SK-MEL-5 (cell line): ENCODE measurements at places on chromosomes 6 and 20.

GRCh38 chr6:28585335-28585734 lies 59.7 kb downstream of the GPX5 start:
- peak; percentile 29 for DNase-seq

GRCh38 chr6:167683028-167683862 lies 143.5 kb upstream of the AFDN start:
- DNase-seq: peak; percentile 98

- DNase-seq: peak; percentile 81
Observed at GRCh38 chr6:121849477-121849876, 414.0 kb downstream of the GJA1 start.

DNA sequence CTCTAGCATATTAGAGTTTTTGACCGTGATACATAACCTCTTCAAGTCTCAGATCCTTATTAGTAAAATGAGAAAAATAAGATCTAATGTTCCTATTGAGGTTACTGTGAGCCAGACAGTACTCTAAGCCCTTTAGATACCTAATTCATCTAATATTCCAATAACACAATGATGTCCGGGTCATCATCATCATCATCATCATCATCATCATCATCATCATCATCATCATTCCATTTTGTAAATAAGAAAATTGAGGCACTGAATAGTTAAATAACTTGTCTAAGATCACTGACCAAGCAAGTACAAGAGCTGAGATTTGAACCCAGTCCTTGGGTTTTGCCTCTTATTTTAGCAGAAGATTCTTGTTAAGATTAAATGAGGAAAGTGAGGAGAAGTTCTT lies 643.0 kb downstream of the HDGFL1 start:
- no peak for DNase-seq

GRCh38 chr6:134161041-134161440 lies 108.6 kb upstream of the SLC2A12 start:
- no peak for DNase-seq

GRCh38 chr6:25027221-25027916 lies 91.6 kb upstream of the RIPOR2 start:
- no peak for DNase-seq

- DNase-seq: peak; percentile 84
Observed at GRCh38 chr20:40506537-40506939, 182.5 kb downstream of the MAFB start.

DNA sequence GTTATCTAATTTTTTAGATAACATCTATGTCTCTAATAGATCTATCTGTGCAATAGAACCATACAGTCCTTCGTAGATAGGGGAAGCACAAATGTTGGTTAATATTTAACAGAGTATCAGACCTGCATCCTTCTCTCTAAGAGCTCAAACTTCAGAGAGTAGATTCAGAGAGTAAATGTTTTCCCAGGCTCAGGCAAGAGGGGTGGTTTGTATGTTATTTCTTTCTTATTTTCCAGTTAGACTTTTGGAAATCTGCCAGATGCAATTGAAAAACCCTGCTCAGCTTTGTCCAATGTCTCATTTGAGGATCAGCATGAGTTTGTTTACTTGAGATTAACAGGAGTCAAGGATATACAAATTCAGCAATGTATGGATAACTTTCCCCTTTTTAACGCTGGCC lies 361.9 kb downstream of the BCKDHB start:
- no peak for DNase-seq

- DNase-seq: no peak
Observed at GRCh38 chr6:88490908-88491264, 324.7 kb upstream of the CNR1 start.

DNA sequence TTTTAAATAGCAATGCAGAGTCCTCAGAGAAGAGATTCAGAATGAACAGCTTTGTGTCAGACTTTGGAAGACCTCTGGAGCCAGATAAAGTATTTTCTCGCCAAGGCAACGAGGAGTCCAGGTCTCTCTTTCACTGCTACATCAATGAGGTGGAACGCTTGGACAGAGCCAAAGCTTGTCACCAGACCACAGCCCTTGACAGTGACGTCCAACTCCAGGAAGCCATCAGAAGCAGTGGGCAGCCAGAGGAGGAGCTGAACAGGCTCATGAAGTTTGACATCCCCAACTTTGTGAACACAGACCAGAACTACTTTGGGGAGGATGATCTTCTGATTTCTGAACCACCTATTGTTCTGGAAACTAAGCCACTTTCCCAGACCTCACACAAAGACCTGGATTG lies 55.5 kb downstream of the MRAP2 start:
- DNase-seq: no peak

GRCh38 chr20:34582911-34583310 lies 24.4 kb downstream of the MAP1LC3A start:
- no peak for DNase-seq

GRCh38 chr20:39358052-39358451 lies 395.9 kb downstream of the DHX35 start:
- DNase-seq: peak; percentile 46

DNA sequence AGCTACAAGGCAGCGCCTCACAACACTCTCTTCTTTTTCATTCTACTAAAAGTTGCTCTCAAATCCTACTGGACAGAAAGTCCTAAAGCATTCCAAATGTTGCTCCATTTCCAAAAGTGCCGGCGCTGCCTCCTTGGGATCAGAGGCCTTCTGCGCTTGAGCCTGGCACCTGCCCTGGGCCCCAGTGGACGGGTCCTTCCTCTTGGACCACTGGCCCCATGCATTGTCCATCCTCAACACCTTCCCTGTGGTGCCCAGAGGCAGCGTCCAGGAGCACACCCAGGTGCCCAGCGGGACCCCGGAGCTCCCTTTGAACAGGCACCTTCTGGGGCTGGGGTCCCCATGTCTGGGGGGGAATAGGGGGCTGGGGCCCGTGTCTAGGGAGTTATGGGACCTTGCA lies 205.2 kb downstream of the ERMARD start:
- no peak for DNase-seq

DNA sequence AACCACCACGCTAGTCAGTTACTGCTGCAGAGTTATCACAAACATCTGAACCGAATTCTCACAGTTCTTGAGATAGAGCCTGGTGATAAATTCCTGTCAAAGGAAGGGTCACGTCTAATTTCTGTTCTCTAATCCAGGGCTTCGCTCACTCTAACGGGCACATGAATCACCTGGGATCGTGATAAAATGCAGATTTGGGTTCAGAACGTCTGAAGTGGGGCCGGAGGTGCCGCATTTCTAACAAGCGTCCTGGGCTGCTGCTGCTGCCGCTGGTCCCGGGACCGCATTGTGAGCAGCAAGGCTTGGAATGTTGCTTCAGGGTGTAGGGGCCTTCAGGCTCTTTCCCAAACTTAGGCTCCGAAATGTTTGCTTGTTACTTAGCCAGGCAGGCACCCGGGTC lies 264.1 kb downstream of the CDC5L start:
- no peak for DNase-seq

DNA sequence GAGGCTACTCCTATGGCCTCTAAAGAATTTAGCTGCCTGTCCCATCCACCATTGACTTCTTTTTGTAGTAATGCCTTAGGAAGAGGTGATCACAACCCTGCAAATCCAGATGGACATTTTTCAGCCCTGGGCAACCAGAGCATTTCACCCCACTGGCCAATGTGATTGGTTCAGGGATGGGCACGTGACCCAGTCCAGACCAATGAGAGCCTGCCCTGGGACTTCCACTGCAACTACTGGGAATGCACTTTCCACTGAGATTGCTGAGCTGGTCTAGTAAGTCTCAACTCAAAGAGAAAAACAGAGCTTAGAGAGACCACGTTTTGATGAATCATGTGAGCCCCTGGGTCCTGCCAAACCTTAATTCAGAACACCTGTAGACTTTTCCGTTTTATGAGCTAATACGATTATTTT lies 8.9 kb upstream of the UBE2V1 start:
- peak; percentile 74 for DNase-seq

DNA sequence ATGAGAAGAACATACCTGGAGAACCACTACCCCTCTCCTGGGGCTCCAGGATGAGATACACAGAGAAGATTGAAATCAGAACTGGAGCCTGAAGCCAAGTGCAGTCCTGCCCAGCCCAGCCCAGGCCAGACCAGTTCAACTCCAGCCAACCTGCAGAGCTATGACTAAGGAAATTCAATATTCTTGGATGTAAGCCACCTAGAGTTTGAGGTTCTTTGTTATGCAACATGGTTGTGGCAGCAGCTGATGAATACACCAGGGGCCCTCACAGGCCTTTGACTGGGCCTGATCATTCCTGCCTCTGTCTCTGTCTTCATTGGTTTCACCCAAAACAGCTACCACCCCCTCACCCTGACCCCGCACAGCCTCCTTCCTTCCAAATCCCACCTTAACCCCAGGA lies 167.8 kb downstream of the LRFN2 start:
- no peak for DNase-seq

DNA sequence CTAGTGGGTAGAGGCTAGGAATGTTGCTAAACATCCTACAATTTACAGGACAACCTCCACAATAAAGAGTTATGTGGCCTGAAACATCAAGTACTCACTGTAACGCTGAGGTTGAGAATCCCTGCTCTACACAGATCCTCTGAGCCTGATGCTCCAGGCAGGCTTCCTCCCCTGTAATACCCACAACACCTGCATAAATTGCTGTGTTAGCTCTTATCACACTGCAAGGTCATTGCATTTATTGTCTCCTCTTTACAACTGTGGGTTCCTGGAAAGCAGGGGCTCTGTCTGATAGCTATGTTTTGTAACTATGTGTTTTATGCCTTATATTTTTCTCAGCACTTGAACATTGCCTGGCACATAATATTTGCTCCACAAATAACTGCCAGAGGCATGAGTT lies 11.6 kb downstream of the RPP21 start:
- no peak for DNase-seq

DNA sequence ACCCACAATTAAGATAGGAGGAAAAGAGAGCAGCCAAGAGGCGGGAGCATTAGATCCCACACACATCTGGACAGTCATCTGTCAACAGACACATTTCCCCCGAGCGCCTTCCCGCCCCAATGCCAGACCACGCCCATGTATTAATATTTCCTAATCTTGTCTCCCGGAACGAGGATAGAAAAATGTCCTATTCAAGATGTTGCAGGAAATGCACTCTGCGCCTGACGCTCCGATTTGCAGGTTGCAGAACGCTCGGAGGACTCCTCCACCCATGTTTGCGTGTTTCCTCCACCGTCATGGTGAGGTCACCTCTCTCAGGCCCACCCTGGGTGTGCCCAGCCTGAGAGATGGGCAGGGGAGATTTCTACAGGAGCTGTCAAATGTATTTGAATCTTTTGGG lies 215.2 kb downstream of the TAF4 start:
- no peak for DNase-seq

GRCh38 chr6:45870531-45870930 lies 145.1 kb downstream of the CLIC5 start:
- DNase-seq: no peak

DNA sequence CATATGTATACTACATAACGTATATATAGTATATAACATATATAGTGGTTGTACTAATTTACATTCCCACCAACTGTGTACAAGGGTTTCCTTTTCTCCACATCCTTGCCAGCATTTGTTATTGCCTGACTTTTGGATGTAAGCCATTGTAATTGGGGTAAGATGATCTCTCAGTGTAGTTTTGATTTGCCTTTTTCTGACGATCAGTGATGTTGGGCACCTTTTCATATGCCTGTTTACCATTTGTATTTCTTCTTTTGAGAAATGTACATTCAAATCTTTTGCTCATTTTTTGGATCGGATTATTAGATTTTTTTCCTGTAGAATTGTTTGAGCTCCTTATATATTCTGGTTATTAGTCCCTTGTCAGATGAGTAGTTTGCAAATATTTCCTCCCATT lies 11.4 kb downstream of the SYNJ2 start:
- DNase-seq: no peak

GRCh38 chr6:155080881-155081845 lies 86.0 kb downstream of the TIAM2 start:
- no peak for DNase-seq
